GM13976 (cell line): ENCODE measurements at places on chromosomes 16 and 17.
A peak's percentile ranks its signal among the peaks of the same experiment; 100 is the strongest.

DNA sequence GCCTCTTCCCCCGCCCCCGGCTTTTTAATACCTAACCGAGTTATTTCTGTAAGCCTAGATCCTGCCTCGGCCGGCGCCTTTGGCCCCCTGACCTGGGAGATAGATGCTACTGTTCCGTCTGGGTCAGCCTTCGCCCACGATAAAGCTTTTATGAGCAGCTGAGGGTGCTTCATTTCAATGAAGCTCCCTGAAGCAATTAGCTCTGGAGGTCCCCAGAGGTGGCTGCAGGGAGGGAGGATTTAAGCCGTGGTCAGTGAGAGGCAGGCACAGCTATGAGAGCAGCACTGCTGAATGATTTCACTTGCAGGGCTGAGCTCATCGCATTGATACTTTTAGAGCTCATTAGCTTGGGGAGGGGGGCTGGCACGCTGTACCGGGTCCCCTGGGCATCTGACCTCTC is 89.4 kb downstream of the RPA1 start:
- DNase-seq = no peak

GRCh38 chr17:75110234-75110937 is 617 bp downstream of the ARMC7 start:
- no peak for DNase-seq

GRCh38 chr17:49223517-49224197 is 6.9 kb downstream of the PHOSPHO1 start:
- DNase-seq = peak; percentile 76

DNA sequence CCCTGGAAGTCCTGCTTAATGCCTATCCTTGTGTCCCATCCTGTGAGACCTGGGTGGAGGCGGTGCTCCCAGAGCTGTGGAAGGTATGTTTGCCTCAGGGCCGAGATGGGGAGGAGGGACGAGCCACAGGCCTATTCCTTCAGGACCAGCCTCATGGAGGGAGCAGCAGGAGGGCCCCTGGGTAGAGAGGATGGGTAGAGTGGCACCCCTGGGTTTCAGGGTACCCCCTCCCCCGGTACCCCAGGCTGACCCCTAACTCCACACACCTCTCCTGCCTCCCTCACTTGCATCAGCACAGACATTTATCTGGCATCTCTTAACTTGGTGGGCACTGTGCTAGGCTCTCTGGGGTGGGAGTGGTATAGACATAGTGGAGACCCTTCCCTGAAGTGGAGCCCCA is 7.1 kb downstream of the ASB16 start:
- no peak for DNase-seq

DNA sequence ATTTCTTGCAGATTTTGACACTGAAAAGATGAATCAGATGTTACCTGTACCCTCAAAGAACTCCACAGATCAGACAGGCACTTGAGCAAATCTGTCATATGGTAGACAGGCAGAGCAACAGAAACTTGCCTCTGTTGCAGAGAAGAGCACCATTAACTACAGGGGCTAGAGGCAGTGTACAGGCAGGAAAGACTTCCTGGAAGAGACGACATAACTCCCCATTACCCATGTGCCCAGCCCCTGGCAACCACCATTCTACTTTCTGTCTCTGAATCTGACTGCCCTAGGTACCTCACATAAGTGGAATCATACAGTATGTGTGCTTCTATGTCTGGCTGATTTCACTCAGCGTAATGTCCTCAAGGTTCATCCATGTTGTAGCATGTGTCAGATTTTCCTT is 15.5 kb downstream of the GFOD2 start:
- no peak for DNase-seq

- peak; percentile 72 for DNase-seq
These were observed 119.2 kb upstream of the CACNG5 start for GRCh38 chr17:66715745-66716156.

DNA sequence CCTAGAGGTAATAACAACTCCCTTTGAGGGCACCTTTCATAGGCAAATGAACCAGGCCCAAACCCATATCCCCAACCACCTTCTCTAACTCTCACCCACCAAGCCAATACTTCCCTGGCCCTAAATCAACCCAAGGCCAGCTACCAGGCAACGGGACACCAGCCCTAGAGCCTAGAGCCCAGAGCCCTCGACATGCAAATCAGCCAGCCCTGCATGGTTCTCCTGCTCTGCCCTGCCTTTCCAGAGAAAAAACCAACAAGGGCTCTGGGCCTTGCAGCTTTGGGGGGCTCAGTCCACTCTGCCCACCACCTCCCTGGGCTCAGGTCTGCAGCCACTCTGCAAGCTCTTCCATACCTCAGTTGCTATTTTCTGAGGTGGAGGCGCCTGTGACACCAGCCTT is 55.0 kb downstream of the PITPNM3 start:
- DNase-seq = no peak

DNA sequence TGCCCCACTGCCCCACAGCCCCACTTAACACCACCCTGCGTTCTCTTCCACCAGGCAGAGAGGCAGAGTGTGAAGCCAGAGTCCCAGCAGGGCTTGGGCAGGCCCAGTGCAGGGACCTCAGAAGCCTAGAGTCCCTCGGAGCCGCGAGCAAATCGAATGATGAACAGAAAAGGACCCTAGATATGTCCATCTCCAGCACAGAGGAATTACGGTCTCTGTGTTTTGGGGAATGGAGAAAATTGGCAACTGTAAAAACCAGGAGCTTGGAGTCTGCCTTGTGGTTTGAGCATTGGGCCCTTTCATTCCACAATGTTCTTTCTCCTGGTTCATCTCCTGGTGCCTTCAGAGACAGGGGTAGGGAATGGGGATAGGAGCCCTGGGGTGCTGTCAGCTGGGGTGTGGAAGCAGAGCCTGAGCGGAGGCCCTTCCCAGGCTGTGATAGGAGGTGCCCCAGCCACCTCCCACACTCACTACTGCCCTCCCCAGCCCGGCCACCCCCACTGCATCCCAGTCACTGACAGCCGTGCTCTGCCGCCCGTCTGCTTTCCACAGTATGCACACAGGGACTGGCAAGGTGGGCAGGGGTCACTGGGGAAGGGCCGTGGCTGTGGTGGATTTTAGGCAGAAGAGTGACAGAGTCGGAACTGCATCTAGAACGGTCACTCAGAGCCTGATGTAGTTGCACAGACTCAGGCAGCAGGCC is 26.7 kb downstream of the TBX4 start:
- DNase-seq = no peak

- DNase-seq = no peak
These were observed 95.0 kb downstream of the HIC1 start for GRCh38 chr17:2149934-2150333.
